ENCODE measurements at places on chromosomes 1 and 21.

DNA sequence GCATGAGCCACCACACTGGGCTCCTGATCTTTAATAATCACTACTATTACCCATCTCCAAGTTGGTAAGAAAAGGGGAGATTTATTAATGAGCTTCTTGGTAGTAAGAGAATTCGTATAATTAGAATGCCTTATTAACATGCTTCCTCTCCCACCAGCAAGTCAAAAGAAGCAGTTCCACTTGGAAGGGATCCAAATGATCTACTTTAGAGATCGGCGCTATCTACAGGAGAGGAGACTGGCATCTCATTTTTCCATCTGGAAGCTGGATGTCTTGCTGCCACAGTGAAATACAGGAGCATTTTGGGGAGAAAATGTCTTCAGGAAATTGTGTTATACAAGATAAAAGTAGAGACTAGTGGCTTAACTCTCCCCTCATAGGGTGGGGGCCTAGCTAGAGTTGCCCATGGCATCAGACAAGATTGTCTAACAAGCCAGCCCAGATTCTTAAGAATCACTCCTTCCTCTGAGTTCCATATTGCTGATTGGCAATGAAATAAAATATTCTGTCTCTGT, 33.6 kb upstream of the CAMSAP2 start:
- DNase-seq, result no peak

DNA sequence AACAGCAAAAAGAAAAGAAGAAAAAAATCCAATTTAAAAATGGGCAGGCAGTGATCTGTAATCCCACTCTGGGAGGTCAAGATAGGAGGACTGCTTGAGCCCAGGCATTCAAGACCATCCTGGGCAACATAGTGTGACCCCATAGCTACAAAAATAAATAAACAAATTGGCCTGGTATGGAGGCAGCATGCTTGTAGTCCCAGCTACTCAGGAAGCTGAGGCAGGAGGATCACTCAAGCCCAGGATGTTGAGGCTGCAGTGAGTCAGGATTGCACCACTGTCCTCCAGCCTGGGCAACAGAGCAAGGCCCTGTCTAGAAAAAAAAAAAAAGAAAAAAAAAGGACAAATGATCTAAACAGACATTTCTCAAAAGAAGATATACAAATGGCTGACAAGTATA, 99.6 kb downstream of the EIF4G3 start:
- no peak for DNase-seq

DNA sequence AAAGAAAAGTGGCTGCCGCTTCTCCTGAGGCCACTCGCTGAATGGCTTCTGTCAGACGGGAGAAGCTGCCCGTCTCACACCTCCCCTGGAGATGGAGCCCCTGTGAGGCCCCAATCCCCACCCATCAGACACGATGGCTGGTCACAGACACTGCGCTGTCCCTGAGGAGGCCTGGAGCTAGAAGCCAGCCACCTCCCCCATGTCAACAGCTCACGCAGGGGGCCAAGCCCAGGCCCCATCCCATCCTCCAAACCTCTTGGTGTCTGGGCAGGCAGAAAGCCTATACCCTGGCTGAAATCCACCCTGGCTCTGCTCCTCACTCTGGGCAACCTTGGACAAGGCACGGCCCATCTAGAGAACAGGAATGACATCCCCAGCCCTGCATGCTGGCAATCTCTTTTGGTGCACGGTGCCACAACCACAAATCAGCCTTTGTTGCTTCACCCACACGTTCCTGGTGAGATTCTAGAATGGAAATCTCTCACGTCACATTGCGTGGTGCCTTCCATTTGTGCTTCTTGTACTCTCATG, 273.9 kb upstream of the VAMP3 start:
- DNase-seq, result no peak

DNA sequence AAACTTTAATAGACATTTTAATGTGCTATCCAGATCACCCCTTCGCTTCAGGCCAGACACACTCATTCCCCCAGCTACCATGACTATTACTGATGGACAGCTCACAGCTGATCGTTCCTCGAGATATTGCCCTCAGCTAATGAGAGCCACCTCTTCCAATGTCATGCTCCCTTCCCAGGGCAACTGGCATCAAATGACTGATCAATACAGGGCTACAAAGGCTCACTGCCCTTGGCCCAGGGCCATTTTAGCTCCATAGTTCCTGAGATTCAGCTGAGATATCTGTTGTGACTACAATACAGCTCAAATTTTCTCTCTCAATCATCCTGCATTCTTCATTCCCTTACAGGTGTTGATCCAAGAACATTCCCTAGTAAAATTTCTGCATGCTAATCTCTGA, 104.5 kb upstream of the PKN2 start:
- DNase-seq, result no peak

DNA sequence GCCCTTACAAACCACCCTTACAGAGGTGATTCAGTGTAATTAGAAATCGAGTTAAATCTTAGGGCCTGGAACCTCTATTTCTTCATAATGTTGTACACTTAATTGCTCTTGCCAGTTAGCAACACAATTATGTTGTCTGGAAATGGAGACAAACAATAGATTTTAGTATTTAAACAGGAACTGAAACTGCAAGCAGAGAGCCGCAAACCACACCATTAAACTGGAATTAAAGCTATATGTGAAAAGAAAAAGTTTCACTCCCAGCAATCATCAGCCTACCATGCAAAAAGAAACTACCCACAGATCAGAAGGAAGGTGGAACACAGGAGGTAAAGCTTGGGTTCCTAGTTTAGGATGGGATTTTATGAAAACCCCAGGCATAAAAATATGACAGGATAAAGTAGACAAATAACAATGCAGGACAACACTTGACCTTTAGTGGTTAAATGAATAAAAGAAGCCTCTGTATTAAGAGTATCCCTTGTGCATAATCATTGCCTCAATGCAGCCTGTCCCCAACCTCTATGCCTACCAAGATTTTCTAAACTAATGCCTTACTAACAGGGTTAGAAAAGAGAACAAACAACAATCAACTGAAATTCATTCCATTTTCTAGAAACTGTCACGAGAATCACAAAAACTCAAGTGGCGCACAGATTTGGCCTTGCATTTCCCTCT, 304.3 kb upstream of the ESRRG start:
- no peak for DNase-seq

- no peak for DNase-seq
These were observed 69.8 kb downstream of the TPR start for GRCh38 chr1:186304982-186305949.

- peak; percentile 50 for DNase-seq
These were observed 2.7 kb upstream of the RAD54L start for GRCh38 chr1:46244656-46245371.

GRCh38 chr1:18479454-18479853, 1.3 kb upstream of the KLHDC7A start:
- DNase-seq, result no peak

- DNase-seq, result no peak
These were observed 126.5 kb downstream of the NPHP4 start for GRCh38 chr1:5865774-5866173.

All from CD4-positive, alpha-beta T cell treated with Interleukin-4 for 1 hour (primary cell).